Esophagus muscularis mucosa (tissue), 4 donors: ENCODE measurements at places on chromosomes 7 and 10. TPM values are rescaled to one million over a fixed set of nuclear protein-coding genes. Genes with fewer than 3 reads are reported as not detected.

DNA sequence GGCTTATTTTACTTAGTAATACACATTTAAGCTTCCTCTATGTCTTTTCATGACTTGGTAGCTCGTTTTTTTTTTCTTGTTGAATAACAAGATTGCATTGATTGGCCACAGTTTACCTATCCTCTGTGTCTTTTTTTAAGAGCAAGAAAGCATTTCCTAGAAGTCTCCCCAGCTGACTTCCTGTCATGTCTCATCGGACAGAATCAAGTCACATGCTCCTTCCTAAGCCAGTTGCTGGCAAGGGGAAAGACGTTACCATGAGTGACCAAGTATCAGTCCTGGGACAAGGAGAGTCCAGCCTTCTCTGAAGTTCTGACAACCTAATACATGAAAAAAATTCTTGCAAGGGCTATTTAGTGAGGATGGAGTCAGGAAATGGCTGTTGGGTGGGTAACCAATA, 24.9 kb upstream of the SFRP5 start:
- H3K4me1 ChIP-seq = no peaks in the 10 kb centered on the region
- DNase-seq = no peak
- no peak overlapping the region for H3K27ac ChIP-seq
- no peak overlapping the region for H3K4me3 ChIP-seq
- H3K36me3 ChIP-seq = no peaks in the 10 kb centered on the region
- H3K27me3 ChIP-seq = no peaks in the 10 kb centered on the region

- no peaks in the 10 kb centered on the region for H3K27me3 ChIP-seq
- H3K36me3 ChIP-seq = no peaks in the 10 kb centered on the region
- H3K4me1 ChIP-seq = no peaks in the 10 kb centered on the region
- DNase-seq = no peak
- no peak overlapping the region for H3K4me3 ChIP-seq
Observed at GRCh38 chr7:103632972-103633371, 187.0 kb upstream of the SLC26A5 start.

WDR37 gene
- total RNA-seq = 17.2 TPM

GRCh38 chr7:114133717-114134116, 214.9 kb upstream of the PPP1R3A start:
- no peak overlapping the region for H3K27ac ChIP-seq
- no peaks in the 10 kb centered on the region for H3K27me3 ChIP-seq

ARPC1B gene
- 148 TPM for total RNA-seq

POMZP3 gene
- total RNA-seq = 4.9 TPM

- H3K4me3 ChIP-seq = no peak overlapping the region
- H3K4me1 ChIP-seq = peaks cover 42% of the 10 kb centered on the region
- H3K27ac ChIP-seq = peak overlapping the region; percentile 22
Observed at GRCh38 chr10:33196377-33196706, 138.1 kb downstream of the NRP1 start.

DNA sequence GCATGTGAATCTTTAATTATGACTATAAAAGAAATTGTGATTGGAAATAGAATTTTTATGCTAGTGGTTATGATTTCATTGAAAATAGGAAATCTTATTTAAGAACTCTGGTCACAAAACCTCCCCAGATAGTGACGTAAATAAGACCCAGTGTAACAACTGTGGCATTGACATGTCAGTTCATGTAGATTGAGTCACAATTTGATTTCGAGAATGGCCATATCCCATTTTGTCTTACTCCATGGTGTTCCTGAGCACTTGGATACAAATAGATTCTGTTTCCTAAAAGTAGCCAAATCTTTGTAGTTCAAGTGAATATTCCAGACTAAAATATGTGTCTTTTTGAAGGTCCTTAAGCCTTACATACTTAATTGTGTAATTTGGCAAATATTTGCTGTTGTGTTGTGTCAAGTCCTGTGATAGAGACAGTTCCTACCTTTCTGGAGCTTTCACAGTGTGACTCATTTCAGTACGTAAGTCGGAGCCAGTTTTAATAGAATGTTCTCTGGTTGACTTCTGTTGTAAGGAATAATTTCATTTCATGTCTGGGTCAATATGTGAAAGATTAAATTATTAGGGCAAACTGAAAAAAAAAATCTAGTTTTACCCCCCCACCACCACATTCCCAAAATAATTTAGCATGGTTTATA, 37.1 kb upstream of the TOMM7 start:
- H3K4me1 ChIP-seq = peaks cover 28% of the 10 kb centered on the region
- peak overlapping the region; percentile 77 for H3K27ac ChIP-seq
- H3K4me3 ChIP-seq = no peak overlapping the region
- H3K27me3 ChIP-seq = no peaks in the 10 kb centered on the region
- H3K36me3 ChIP-seq = no peaks in the 10 kb centered on the region

GRCh38 chr10:113093188-113094113, 143.4 kb downstream of the TCF7L2 start:
- H3K27ac ChIP-seq = no peak overlapping the region
- no peak overlapping the region for H3K4me3 ChIP-seq
- peaks cover 14% of the 10 kb centered on the region for H3K36me3 ChIP-seq

- H3K4me3 ChIP-seq = peak overlapping the region; percentile 36
- no peak overlapping the region for H3K27ac ChIP-seq
- no peak for DNase-seq
Observed at GRCh38 chr7:6536262-6537260, 14.7 kb downstream of the GRID2IP start.

KDM7A gene
- total RNA-seq = 16.9 TPM

DNA sequence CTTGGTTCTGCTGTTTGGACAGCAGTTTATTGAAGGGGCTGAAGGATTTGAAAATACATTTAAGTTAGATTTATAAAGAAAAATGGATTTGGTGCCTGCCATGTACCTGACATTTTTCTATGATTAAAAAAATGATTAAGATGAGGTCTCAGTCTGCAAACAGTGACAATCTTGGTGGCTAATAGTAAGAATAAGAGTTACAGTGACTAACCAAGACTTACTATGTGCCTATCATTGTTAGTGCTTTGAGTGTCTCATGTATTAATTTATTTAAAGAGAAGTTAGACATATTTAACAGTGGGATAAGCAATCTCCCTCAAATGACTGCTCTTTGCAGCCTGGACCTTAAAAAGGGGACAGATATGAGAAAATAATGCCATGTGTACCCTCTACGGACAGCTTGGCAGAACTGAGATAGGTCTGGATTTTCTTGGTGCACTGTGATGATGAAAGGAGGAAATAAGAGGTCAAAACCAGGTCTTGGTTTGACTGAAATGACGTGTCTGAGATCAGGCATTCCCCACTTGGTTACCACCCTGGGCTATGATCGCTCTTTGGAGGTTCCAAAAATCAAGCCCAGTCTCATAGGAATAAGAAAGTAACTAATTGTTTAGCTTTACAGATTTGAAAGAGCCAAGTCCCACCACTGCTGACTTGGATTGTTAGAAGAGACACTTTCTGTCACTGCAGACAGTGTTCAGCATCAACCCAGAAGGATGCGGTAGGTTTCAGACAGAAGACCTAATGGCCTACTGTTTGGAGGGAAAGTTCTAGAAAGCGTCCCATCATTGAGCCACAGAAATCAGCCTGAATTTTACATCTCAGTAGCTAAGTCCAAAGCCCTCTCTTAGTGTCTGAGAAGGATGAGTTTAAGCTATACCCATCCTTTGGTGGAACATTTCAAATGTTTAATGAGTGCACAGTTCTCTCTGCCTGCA, 2.1 kb downstream of the CASP7 start:
- H3K4me1 ChIP-seq = peaks cover 14% of the 10 kb centered on the region
- no peaks in the 10 kb centered on the region for H3K36me3 ChIP-seq
- no peaks in the 10 kb centered on the region for H3K27me3 ChIP-seq
- peak overlapping the region; percentile 98 for H3K27ac ChIP-seq
- no peak for DNase-seq

DNA sequence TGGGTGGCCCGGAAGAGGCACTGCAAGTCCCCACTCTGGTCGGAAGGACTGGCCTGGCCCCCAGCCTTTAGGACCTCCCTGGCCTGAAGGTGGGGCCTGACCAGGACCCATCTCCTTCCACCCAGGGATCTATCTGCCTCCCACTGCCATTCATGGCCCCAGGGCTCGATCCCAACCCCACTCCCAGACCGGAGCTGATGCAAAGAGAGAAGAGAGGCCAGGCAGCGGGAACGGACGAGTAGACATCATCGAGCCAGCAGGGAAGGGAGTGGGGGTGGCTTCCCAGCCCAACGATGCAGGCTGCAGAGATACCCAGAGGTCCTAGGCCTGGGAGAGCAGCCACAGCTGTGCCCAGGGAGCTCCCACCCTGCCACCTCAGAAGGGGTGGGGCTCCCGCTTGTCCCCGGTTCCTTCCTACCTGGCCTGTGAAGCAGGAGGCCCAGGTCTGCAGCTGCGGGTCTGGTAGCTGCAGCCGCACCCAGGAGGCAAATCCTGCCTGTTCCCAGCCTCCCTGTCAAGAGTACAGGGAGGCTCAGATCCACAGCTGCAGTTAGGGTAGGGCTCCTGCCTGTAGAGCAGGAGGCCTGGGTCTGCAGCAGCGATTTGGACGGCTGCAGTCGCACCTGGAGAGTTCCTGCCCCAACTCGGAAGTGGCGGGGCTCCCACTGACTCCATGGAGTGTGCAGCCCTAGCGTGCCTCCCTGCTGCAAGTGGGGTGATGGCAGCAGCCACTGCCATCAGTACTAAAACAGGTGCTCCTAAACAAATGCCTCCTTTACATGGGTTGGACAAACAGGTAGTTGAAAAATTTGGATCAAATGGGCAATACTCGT, 1151.0 kb upstream of the PHF14 start:
- H3K4me1 ChIP-seq = no peaks in the 10 kb centered on the region
- no peaks in the 10 kb centered on the region for H3K27me3 ChIP-seq
- H3K36me3 ChIP-seq = no peaks in the 10 kb centered on the region
- H3K27ac ChIP-seq = no peak overlapping the region
- no peak overlapping the region for H3K4me3 ChIP-seq

GRCh38 chr10:102633287-102633686, 11.0 kb upstream of the TRIM8 start:
- peak overlapping the region; percentile 69 for H3K27ac ChIP-seq
- H3K4me3 ChIP-seq = no peak overlapping the region
- peaks cover 62% of the 10 kb centered on the region for H3K4me1 ChIP-seq
- DNase-seq = no peak

TSPAN12 gene
- 13.1 TPM for total RNA-seq

ADCYAP1R1 gene
- 35.3 TPM for total RNA-seq

DNA sequence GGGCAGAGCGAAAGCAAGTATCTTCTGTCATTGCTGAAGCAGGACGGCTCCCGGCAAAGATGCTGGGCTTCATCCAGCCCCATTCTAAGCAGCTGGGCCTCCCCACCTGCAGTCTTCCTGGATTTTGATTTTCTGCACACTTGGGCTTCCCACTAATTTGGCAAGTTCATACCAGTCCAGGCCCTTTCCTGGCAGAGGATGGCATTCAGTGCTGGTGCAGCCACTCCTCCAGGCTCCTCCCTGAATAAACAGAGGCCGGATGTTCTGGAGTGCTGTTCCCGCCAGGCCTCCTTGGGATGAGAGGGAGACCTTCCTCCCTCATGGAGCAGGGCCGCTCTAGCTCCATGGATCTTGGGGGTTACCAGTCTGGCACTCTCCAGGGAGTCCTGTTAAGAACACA, 3.4 kb downstream of the BAG3 start:
- no peaks in the 10 kb centered on the region for H3K27me3 ChIP-seq
- H3K4me1 ChIP-seq = peaks cover 75% of the 10 kb centered on the region

- H3K27ac ChIP-seq = peak overlapping the region; percentile 100
- peaks cover 50% of the 10 kb centered on the region for H3K4me1 ChIP-seq
- no peaks in the 10 kb centered on the region for H3K36me3 ChIP-seq
- peak overlapping the region; percentile 71 for H3K4me3 ChIP-seq
- H3K27me3 ChIP-seq = no peaks in the 10 kb centered on the region
Observed at GRCh38 chr10:31031205-31031557, 484 bp downstream of the ZNF438 start.

DNA sequence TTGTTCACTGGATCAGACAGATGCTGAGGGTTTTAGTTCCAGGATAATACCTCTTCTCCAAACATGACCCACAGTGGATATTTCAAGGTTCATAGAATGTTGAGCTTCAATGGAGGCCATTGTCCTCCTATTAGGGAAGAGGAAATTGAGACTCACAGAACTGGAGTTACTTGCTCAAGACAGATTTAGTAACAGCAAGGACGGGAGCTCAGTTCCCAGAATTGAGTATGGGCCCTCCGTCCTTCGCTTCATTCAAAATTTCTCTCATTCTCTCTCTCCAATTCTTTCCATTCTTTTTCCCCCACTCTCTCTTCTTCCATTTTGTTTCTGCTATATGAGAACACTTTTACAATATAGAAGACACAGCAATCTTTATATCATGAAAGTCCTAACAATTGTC, 94.0 kb downstream of the DNAJB9 start:
- H3K27ac ChIP-seq = no peak overlapping the region
- H3K36me3 ChIP-seq = no peaks in the 10 kb centered on the region
- H3K4me3 ChIP-seq = no peak overlapping the region

- H3K36me3 ChIP-seq = no peaks in the 10 kb centered on the region
- H3K4me1 ChIP-seq = peaks cover 28% of the 10 kb centered on the region
- H3K27ac ChIP-seq = no peak overlapping the region
- peak overlapping the region; percentile 49 for H3K4me3 ChIP-seq
- H3K27me3 ChIP-seq = no peaks in the 10 kb centered on the region
Observed at GRCh38 chr7:128167791-128168666, 73.0 kb upstream of the LEP start.

GRCh38 chr10:767211-767610, 77.7 kb upstream of the DIP2C start:
- H3K27me3 ChIP-seq = no peaks in the 10 kb centered on the region
- no peaks in the 10 kb centered on the region for H3K4me1 ChIP-seq
- no peak for DNase-seq
- H3K4me3 ChIP-seq = no peak overlapping the region

LRMDA gene
- total RNA-seq = 23.3 TPM

GIMAP7 gene
- total RNA-seq = 22.0 TPM
